ENCODE measurements at places on chromosomes 5 and 9. TPM values are rescaled to one million over a fixed set of nuclear protein-coding genes. Genes with fewer than 3 reads are reported as not detected.

The ZBTB43 gene
- total RNA-seq = 11.0 TPM

The TOR4A gene
- total RNA-seq = 22.1 TPM

The PBX3 gene
- total RNA-seq = 22.1 TPM

The STPG3 gene
- not detected for total RNA-seq

The SGTB gene
- total RNA-seq = 32.4 TPM
